ENCODE measurements at places on chromosomes 16 and 17.

DNA sequence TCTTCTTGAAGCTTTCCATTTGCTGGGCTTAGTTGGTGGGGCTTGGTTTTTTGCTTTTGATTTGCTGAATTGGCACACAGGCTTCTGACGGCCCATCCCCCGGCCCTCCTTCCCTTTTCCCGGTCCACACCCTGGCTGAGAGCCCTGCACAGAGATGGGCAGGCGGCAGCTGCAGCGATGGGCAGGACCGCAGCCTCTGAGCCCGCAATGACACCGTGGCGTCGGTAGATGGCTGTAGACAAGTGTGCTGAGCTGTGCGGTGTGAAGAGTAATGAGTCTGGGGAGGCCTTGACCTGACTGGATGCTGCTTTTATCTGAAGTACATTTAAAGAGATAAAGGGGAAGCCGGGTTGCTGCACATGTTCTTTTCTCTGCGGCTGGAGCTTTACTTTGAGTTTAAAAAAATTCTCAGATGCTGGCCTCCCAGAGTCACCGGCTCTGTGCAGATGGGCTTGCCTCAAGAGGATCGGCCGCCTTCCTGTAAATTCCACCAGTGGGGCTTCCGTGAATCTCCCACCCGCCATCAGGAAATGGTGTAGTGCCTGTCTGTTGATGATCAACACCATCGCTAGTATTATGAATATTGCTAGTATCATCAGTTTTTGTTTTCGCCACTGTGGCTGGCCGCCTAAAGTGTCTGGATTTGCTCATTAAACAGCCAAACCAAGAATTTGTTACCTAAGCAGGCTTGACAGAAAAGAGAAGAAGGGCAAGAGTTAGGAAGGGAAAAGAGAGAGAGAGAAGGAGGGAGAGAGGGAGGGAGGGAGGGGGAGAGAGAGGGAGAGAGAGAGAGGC, 245.6 kb upstream of the RBFOX1 start:
- no peak for DNase-seq

- no peak for DNase-seq
Observed at GRCh38 chr17:42087736-42088705, 10.3 kb downstream of the ZNF385C start.

- DNase-seq, result no peak
Observed at GRCh38 chr17:28698253-28698941, 13.3 kb downstream of the PROCA1 start.

DNA sequence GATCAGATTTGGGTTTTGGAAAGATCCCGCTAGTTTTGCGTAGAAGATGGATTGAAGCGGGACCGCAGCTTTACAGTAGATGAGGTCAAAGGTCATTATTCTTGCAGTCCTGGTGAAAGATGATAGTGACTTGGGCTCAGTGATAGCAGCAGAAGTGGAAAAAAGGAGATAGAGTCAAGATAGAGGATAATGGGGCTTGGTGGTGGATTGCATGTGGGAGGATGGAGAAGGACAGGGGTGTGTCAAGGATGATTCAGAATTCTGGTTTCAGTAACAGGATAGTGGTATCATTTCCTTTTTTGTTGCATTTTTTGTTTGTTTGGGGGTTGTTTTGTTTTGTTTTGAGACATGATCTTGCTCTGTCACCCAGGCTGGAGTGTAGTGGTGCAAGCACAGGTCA, 28.7 kb downstream of the CHD9NB start:
- DNase-seq, result no peak

DNA sequence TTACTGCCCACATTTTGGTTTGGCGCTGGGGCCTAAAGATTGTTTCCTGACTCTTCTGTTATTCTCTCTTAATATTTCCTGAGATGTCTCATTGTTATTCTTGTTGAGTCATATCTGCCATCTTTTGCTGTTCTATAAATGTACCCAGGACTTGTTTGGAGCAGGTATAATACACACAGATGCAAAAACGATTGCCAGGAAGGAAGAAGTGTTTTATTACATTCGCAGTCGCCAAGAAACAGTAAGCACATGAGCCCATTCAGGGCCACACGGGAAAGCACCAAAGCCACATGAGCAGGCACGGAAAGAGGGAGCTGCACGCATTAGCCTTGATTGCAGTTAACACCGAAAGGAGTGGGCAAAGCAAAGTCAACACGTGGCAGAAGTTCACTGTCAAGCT, 70.2 kb downstream of the ARHGAP44 start:
- DNase-seq, result no peak

- DNase-seq, result no peak
Observed at GRCh38 chr16:4328046-4328781, 12.3 kb downstream of the GLIS2 start.

DNA sequence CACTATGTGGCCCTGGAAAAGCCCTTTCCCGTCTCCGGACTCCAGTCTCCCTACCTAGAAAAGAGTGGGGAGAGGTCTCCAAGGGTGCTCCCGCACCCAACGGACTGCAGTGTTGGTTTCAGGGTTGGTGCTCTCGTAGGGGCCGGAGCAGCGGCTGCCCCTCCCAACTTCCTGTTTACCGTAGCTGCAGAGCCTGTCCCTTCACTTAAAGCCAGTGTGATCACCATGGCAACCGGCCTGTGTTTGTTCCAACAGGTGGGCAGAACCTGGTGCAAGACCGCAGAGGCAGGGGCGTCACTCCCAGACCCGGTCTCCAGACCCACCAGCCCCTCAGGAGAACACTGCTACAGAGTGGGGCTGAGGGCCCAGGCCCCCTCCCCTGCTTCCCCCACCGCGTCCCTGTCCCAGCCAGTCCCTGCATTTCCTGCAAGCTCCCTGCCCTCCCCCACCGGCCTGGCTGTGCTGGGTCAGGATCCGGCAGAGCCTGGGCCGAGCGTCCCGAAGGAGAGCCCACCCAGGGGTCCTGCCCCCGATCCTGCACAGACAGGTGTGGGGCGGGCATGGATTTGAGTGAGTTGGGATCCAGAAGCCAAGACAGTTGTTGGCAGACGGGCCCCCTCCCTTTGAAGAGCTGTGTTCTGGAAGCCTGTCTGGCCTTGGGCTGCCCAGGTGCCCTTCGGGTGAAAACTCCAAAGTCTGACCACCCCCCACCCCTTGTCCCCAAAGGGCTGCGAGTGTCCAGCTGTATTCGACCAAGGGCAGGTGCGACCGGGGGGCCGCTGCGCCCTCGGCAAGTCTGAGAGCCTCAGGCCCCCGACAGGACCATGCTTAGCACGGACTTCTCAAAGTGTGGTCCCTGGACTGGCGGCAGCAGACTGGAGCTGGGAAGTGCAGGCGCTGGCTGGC, 1.5 kb upstream of the BAIAP3 start:
- no peak for DNase-seq

DNA sequence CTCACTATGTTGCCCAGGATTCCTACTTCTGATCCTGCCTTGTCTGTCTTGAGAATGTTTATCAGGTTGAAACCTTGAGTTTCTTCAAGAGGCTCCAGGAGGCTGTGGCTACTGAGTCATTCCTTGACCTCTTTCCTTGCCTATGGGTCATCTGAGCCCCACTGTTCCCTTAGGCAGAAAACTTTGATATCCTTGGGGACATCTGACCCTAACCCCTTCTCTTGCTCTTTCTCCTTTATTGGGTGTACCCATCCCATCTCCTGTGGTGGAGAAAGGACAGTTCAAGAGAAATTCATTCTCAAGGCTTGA, 12.5 kb downstream of the ARL4D start:
- no peak for DNase-seq

DNA sequence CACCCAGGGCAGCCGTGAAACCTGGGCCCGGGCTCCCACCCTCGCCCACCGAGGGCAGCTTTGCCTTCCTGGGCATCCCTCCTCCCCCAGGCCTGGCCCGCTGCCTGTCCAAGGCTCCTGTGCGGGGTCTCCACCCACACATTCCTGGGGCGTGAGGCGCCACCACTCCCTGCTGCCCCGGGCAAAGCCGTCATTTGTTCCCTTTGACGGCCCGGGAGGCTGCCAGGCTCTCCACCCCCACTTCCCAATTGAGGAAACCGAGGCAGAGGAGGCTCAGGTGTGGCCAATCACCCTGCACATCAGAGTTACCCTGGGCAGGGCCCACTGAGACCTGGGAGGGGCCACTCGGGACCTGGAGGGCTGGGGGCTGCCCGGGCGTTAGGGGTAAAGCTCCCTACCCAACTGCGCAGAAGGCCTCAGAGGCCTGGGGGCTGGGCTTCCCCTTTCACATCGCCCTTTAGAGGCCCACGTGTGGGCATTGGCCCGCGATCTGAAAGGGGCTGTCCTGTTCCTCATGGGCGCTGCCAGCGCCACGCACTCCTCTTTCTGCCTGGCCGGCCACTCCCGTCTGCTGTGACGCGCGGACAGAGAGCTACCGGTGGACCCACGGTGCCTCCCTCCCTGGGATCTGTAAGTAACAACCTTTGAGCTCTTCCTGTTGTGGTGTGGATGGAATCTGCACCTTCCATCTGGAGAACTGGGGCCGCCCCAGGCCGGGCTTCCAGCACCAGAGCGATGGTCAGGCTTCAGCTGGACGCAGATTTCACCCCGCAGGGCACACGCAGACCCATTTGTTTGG, at the start of gene MSLN:
MSLN (plus strand) TSS at position 190 of the 799 bp plus-strand sequence. CDS start 1,947 bp downstream, outside the sequence.
- no peak for DNase-seq

- DNase-seq, result no peak
Observed at GRCh38 chr17:8365143-8365542, 11.4 kb downstream of the KRABD2 start.

GRCh38 chr17:61782683-61783082, 80.6 kb downstream of the BRIP1 start:
- no peak for DNase-seq

DNA sequence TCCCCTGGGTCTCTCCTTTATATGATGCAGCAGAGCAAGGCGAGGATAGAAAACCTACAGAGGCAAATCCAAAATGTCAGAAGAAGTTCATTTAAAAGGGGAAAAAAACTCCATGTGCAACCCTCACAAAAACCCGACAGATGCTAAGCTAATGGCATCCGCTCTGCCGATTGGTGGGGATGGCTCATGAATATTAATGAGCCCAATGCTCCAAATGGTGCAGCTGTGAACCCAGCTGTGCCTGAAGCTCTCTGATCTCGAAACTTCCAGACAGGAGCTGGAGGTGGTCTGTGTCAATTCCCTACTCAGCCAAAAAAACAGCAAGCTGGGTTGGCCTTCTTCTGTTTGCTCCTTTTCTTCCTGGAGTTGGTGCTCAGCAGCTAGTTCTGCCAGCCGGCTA, 15.5 kb downstream of the SNX11 start:
- no peak for DNase-seq

- no peak for DNase-seq
Observed at GRCh38 chr17:74274709-74275340, 791 bp downstream of the DNAI2 start.

DNA sequence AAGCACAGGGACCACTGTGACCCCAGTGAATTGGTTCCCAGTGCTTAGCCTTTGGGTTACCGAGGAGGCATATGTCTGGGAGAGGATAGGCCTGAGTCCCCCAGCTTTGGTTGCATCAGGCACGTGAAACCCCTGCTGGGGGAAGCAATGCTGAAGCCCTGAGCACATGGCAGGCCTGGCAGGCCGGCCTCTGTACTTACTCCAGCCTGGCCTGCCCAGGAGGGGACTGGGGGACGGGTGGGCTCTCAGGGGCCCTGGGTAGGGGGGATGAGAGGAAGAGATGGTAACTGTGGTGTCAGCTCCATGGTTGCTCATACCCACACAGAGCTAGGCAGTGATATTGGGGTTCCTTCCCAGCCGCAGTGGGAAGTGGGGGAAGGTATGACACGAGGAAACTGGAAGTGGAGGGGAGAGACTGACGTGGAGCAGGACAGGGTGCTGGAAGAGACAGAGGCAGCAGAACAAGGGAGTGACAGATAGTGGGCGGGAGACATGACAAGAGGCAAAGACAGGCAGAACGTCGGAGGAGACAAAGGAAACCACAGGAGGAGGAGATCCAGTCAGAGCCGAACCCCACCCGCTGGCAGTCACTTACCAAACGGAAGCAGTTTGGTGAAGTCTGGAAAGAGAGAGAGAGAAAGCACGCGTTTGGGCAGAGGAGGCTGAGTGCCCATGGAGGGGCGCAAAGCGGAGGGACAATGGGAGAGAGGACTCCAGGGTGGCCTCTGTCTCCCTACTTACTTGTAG, 9.1 kb downstream of the TMEM208 start:
- no peak for DNase-seq

DNA sequence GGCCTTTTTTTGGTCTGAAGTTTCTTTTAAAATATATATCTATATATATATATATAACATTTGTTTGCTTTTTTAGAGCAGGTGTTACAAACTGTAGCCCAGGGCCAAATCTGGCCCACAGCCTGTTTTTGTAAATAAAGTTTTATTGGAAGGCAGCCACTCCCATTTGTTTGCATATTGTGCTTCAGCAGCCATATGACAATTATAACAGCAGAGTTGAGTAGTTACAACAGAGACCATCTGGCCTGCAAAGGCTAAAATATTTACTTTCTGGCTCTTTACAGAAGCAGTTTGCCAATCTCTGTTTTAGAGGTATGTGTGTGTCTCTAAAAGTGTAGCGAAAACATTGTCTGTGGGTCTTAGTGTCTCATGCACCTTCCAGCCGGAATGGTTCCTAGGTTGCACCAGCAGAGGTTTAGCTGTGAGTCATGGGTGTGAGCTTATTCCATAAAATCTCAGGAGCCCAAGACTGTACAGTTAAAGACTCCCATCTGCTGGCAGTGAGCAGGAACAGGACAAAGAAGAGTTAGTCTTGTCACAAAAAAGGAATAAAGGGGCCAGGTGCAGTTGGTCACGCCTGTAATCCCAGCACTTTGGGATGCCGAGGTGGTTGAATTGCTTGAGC, 23.8 kb downstream of the LCMT1 start:
- DNase-seq, result no peak

GRCh38 chr16:3695610-3696369, 21.5 kb downstream of the TRAP1 start:
- DNase-seq, result no peak

- no peak for DNase-seq
Observed at GRCh38 chr16:13134836-13135235, 233.4 kb downstream of the SHISA9 start.

DNA sequence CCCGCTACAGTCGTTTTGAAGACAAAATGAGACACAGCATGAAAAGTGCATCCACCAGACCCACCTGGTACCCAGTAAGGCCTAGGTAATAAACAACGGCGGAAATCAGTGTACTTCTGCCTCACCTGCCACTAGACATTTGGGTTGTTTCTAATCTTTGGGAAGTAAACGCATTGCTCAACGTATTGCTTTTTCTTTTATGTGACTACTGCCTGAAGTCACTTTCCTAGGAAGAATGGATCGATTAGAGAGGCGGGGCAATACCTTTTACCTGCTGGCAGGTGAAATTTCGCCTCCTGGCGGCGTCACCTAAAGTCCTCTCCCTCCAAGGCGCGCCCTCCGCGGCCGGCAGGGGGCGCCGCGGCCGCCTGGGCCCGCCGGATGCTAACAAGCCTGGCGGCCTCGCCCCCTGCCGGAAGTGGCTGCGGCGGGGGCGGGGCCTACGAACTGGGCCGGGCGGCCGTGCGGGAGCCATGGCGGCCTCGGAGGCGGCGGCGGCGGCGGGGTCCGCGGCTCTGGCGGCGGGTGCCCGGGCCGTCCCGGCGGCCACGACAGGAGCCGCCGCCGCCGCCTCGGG, at the start of gene ATMIN:
ATMIN (plus strand) TSS at position 445 of the 577 bp plus-strand sequence; CDS start at position 474, 29 bp downstream.
- peak; percentile 82 for DNase-seq

DNA sequence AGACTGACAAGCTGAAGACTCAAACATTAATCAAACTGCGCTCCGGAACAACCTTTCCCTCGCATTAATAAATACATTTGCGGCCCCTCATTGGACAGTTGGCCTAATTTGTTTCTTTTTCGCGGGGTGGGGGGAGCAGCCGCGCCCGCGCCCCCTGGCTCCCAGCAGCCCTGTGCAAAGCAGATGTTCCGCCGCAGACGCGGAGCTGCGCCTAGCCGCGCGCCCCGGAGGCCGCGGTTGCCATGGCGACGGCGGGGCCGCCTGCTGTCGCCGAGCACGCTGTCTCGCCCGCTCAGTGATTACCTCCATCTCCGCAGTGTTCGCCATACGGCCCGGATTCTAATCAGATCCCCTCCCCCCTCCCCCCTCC, 25.5 kb downstream of the COPZ2 start:
- DNase-seq, result peak; percentile 42

- no peak for DNase-seq
Observed at GRCh38 chr17:55607731-55608341, 96.6 kb upstream of the SMIM36 start.

Measured in stimulated activated CD8-positive, alpha-beta memory T cell treated with anti-CD3 and anti-CD28 coated beads, Interleukin-2, amount 100 ng/mL, for 1 hour (primary cell).